Femur (tissue), 1 donor: ENCODE measurements at places on chromosomes 16 and 17.

DNA sequence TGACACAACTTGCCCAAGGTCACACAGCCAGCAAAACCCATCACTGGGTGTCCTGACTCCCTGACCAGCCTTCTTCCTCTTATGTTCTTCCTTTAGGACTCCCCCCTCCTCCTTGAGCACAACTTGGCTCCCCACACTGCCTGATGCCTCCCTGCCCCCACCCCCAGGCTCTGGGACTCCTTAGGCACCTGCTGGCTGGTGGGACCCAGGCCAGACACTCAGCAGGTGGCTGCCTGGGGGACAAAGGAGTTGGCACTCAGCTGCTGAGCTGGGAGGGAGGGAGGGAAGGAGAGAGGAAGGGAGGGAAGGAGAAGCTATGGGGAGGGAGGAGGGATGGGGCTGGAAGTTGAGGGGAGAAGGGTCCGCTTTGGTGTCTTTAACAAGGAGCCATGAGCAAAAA, 8.0 kb downstream of the SEZ6 start:
- DNase-seq = no peak

DNA sequence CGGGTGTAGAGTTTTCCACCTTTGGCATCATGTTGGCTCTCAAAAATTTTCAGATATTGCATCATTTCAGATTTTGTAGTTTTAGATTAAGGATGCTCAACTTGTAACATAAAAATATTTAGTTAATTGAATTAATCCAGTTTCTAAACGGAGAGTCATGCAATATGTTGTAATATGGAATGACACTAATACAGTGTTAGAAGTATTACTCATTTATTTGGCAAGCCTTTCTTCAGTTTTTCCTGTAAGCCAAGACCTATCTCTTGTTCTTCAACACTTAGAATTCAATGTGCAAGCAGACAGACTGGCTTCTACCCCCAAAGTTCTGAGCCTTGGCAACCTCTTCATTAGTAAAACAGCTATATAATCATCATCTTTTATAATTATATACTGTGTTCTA, 985.0 kb upstream of the GOT2 start:
- DNase-seq = no peak

DNA sequence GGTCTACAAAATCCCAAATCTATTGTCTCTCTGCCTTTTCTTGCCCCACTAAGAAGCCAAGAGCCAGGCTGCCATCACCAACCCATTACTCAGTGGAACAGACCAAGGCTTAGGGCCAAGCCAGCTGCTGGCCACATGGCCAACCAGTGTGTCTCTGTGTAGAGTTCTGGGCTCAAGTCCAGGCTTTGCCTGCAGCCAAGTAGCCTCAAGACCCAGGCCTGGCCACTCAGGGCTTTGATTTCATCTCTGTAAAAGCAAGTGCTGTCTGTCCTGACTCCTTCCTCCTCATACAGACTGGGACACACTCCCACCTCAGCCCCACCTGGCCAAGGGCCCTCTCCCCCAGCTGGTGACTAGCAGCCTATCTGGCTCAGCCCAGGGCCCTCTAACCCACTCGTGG, 14.6 kb downstream of the SREBF1 start:
- DNase-seq = peak; percentile 56

- no peak for DNase-seq
Measured at GRCh38 chr17:70202840-70203239, 33.5 kb downstream of the KCNJ2 start.

GRCh38 chr17:67912656-67913055, 83.6 kb downstream of the C17orf58 start:
- DNase-seq = no peak

GRCh38 chr17:55959756-55960155, 193.5 kb upstream of the ANKFN1 start:
- DNase-seq = no peak

DNA sequence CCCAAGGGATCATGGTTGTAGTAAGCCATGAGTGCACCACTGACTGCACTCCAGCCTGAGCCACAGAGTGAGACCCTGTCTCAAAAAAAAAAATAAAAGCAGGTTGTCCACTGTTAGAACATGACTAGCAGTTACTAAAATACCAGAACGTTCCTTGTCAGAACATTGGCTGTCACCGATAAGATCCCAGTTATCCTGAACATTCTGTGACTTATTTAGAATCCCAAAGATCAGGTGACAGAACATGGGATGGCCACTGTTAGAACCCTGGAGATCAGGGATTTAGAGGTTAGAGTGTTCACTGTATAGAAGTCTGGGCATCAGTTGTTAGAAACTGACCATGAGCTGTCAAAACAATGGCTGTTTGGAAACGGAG, 8.6 kb downstream of the CES4A start:
- DNase-seq = no peak

GRCh38 chr17:2978116-2978515, 85.3 kb downstream of the OR1D5 start:
- no peak for DNase-seq

GRCh38 chr17:1054656-1055055, 57.7 kb downstream of the TIMM22 start:
- no peak for DNase-seq

DNA sequence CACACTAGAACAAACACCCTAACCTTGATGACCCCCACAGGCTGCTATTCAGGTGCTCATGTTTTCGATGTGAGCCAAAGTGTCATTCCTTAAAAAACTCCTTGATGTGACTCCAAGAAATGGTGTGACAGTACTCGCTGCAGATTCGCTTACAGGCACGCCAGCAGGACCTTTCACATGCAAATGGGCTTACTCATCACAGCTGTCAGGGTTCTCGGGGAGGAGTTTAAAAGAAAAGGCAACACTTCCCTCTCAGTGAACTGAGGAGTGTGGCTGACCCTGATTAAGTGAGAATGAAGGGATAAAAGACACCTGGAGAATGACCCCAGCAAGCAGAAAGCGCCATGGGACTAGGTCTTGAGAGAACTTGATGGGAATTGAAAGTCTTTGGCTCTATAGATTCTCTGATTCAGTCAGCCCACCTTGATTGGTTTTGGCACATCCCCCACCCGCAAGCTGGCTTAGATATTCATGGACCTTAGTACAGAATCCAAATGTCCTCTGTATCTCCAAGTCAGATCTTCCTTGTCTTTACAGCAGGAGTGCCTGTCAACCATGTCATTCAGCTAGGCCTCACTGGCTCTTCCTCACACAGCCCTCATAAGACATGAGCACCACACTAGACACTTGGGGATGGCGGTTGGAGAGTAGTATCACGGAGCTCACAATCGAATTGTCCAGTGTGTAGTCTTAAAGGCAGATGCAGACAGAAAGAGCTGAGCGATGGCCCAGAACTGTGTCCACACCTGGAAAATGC, 82.6 kb downstream of the HIC1 start:
- DNase-seq = no peak

DNA sequence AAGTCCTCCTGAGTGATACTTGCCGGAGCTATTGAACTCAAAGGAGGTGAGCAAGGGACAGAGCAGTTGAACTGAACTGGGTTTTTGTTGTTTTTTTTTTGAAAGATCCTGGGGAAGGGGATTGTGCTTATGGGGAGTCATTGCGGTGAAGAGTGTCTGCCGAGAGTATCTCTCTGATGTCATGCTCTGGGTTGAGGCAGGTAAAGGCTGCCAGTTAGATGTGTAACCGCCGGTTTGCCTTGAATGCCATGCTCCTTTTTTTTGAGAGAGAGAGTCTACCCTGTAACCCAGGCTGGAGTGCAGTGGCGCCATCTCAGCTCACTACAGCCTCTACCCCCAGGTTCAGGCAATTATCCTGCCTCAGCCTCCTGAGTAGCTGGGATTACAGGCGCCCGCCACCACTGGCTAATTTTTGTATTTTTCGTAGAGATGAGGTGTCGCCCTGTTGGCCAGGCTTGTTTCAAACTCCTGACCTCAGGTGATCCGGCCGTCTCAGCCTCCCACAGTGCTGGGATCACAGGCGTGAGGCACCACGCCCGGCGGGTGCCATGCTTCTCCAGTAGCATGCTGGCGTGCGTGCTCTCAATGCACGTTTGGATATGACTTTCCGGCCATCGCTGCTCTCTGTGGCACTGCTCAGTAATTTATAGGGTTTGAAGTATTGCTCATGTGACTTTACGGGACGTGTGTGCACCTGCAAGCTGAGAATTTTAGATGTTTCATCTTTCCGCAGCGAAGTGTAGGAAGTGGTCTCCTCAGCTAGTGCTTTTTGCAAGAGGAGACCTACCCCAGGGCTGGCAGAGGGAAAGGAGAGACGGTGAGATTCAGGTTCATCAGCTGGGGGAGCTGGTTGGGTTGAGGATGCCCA, 8.5 kb downstream of the ZC3H18 start:
- DNase-seq = no peak

DNA sequence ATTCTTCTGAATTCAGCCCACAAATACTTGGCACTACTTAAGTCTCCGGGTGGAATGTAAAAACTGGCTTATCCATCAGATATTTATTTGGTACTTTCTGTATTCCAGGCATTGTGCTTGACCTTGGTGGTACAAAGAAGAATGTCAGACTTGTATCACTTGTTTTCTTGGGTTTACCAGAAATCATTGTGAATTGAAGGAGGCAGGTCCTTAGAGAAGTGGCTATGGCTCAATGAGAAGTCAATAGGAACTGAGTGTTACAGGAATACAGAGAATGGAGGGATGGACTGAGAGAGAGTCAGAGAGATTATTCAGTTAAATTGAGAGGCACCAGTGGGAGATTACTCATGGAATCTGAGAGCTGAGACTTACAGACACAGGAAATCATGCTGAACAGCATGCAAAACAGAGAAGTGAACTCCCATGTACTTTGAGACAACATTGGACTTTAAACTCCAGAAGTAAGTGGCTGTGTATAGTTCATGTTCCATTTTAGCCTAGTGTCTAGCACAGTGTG, 704.1 kb downstream of the CDH11 start:
- DNase-seq = no peak

GRCh38 chr16:54484700-54485099, 198.1 kb upstream of the IRX3 start:
- DNase-seq = no peak

DNA sequence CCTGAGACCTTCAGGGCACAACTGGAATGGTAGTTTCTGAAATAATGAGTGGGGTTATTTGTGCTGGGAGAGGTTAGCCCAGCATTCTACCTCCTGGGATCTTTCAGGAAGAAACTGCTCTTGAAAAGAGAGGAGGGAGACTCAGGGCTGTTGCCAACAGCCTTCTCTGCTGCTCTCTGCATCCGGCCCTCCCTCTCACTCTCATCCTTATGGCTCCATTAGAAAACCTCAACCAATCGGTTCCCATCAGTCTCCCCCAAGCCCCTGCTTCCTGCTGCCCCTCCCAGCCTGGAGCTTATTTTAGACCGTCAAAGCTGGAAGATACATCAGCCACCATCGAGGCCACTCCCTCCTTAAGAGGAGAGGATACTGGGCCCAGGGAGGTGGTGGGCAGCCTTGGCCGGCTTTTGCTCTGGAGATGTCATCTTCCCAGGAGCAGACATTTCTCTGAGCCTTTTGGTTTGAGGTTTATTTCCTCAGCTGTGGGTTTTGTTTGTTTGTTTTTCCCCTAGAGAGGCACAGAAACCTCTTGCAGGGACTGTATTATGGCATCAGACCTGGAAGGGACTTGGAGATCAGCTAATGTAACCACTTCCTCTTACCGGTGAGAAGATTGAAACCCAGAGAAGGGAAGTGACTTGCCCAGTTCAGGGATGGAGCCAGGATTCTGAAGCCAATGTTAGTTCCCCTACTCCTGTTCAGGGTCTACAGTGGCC, 2.7 kb downstream of the MPRIP start:
- peak; percentile 86 for DNase-seq

DNA sequence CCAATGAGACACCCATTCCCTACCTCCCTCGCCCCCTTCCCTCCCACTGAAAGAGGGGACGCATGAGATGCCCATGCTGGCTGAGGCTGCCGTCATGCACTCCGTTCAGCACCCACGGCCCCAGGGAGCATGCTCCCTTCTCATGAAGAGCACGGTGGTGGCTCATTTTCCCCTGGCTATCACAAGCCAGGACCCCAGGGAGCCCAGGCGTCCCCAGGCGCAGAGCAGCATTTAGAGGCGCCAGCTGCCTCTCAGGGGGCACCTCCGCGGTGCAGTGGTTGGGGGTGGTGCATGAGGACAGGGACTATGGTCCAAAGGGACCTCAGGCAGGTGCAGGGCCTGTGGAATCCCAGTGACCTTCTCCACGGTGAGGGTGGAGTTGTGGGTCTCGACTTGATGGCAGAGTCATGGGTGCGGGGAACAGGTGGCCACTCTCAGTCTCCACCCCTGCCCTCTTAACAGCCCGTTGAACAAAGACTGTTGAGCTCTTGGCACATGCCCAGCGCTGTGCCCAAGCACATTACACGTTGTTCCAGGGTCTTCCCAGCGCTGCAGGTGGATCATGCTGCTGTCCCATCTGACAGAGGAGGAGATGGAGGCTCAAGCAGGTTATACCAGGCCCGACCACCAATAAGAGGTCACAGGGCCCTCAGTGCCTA, 13.6 kb downstream of the KIF19 start:
- no peak for DNase-seq

DNA sequence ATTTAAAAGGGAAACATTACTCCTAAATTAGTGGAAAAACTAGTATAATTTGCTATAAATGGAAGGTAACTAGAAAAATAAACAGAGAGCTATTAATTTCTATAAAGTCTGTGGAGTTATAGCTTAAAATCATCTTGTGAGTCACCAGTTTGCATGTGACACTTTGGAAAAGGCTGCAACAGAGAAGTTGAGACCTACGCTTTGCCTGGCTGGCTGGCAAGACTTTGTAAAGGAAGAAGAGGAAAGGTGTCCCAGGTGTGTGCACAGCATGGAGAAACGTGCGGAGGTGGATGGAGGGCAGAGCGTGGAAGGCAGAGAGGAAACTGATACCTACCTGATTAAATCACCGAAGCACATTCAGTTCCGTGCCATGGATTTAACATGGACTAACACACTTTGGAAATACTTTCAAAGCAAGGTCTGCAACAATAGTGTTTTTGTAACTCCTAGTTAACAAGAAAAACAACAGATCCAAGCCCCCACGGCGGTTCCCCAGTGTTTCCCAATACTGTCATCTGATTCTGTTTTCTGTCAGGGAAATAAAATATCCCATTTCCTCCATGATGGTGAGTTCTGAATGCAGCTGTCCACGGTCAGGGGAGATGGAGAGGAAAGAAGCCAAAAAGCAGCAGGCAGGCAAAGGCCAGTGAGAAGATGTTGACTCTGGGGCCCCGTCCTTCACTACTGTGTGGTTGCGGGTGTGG, 134.8 kb downstream of the XYLT1 start:
- DNase-seq = no peak

DNA sequence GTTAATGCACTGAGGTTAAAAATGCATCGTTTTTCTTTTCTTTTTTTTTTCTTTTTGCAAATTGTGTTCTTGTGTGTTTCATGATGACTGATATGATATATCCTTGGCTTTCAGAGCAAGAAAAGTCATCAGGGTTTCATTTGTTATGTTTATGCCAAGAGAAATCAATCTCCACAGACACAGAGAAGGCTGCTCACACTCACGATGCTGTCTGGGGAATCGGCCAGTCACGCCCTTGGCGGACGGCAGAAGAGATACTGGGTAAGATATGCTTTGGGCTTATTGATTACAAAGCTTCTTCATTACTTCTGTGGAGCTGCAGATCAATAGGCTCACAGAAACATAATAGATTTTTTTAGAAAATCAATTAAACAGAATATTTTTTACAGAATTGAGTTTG, 42.2 kb upstream of the TNRC6C start:
- DNase-seq = no peak
